AG08396 (cell line): ENCODE measurements at places on chromosomes 1 and 21.

- no peak for DNase-seq
Observed at GRCh38 chr1:111768023-111768422, 12.3 kb downstream of the DDX20 start.

DNA sequence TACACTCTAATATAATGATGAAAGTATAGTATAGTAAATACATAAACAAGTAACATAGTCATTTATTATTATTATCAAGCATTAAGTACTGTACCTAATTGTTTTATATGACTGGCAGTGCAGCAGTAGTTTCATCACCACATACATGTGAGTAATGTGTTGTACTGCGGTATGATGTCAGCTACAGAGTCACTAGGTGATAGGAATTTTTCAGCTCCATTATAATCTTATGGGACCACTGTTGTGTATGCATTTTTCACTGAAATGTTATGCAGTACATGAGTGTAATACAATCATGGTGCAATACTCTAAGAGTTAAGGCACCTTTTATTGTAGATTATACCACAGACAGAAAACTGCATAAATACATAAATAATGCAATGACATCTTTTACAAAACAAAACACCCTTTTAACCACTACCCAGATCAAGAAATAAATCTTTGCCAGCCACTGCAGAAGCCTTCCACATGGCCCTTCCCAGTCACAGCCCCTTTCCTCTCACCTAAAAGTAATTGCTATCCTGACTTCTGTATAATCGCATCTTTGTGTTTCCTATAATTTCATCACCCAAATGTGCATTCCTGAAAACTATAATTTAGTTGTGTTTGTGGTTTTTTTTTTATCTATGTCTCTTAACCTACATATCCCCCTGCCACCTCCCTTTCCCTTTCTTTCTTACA lies 16.3 kb downstream of the ABCD3 start:
- no peak for DNase-seq

DNA sequence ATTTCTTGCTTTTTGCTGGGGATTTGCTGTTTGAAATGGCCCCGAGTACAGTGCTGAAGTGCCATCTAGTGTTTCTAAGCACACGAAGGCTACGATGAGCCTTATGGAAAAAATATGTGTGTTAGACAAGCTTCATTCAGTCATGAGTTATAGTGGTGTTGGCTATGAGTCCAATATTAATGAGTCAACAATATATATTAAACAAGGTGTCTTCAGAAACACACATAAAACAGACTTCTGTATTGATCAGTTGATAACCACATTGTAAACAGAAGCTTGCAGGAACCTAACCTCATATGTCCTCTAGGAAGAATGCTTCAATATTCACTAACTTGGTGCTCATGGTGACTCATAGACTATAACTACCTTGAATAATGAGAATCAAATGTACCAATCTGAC lies 1.7 kb upstream of the GJB5 start:
- DNase-seq: no peak

DNA sequence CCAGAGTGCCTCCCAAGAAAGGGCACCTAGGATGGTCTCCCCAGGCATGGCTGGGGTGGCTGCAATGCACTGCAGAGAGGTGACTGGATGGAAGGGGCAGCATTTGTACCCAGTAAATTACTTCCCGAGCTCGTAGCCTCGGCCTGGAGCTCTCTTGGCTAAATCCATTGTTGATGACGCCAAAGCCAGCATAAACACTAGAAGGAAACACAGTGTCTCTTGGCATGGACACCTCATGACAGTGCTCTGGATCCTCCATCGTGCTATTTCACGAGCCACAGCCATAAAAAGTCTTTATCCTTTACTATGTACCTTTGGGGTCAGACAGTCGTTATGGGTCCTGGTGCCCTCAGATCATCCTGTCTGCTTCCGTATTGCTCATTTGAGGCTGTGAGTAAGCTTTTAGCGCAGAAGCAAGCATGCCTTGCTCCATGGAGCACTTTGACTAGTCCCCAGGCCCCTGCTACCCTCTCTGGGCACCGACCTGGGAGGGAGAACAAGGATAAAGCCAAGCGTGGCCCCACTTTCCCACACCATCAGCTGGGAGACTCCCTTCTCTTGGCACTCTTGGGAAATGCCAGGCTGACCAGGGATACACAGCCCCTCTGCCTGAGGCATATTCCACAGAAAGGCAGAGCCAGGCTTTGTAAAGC lies 10.3 kb upstream of the PRELP start:
- no peak for DNase-seq

GRCh38 chr1:157505481-157506272 lies 46.6 kb downstream of the FCRL5 start:
- DNase-seq: peak; percentile 73

DNA sequence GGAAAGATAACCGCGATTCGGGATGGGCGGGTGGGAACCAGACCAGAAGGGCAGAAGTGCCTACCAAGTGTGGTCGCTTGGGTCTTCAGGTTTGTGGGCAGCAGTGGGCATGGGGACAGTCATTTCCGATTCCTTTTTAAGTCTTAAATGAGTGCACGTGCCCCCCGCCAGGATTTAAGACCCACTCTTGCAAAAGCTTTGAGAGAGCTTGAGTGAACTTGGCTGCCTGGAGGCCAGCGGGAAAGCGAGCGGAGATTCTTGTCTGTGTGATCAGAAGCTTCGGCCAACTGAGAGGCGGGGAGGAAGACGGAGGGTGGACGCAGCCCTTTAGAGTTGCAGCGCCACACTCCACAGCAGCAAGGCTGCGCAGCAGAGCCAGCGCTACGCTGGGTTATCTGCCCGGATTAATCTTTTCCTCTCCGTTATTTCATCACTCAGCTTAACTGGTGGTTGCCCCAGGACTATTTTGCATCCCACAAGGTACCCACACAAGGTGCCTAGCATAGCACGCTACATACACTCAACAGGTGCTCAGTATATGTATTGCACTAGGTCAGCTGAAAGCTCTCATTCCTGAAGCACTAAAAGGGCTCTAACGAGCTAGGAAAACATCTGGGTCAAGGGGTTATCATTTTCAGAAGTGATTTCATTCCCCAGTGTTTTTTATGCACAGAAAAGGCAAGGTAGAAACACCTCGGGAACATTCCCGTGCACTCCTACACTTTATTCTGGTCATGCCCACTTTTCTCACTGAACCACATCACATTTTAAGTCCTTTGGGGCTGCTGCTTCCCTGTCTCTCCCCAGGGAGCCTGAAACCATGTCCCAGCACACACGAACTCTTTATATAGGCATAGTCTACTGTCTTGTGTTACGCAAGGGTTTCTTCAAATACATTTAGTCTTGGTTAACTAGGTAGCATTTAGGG lies 1.5 kb upstream of the BATF3 start:
- DNase-seq: peak; percentile 54

- DNase-seq: no peak
Observed at GRCh38 chr1:199135901-199136300, 497.1 kb downstream of the PTPRC start.

DNA sequence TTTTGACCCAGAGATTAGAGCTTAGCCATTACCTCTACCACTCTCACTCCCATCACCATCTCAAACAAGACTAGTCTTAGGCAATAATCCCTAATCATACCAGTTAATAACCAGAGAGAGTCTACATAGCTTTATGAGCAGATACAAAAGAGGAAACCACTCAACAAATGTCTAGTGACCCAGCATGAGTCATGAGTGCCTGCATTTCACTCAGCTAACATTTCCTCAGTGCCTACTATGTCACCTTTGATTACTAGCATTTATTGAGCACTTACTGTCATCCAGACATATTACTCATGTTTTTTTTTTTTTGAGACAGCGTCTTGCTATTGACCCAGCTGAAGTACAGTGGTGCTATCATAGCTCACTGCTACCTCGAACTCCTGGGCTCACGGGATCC lies 35.9 kb upstream of the GALNT2 start:
- no peak for DNase-seq

GRCh38 chr1:156922986-156923669 lies 2.7 kb downstream of the LRRC71 start:
- no peak for DNase-seq

- peak; percentile 86 for DNase-seq
Observed at GRCh38 chr1:15758953-15759661, 512 bp downstream of the FBLIM1 start.

GRCh38 chr1:24142546-24143534 lies at the start of gene IL22RA1:
TSS of gene IL22RA1 (minus strand) at chr1:24143140. CDS start at chr1:24143082, 58 bp downstream.
- DNase-seq: peak; percentile 47

DNA sequence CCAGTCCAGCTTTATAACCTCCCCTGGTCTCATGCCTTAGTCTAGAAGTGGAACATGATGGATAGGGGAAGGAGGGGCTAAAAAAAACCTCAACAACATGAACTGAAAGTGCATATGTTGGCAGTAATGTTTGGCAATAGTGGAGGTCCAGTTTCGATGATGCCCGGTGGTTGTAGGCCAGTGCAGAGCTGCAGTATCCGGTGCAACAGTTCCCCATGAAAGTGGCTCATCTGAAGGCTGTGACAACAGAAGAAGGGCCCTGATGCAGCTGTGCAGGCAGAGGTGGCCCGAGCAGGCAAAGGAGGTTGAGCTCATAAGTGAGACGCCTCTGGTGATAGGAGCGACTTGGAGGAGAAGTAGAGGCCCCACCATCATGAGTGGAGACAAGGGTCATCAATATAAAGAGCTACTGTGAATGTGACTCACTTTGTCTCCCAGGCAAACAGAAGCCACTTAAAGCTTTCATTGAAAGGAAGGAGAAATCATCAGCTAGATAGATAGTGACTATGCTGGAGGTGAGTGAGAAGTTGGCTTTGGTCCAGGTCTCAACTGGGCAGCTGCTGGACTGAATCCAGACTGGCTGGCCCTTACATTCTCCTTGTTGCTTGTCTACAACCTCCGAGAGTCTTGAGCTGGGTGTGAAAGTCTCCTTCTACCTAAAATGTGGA lies 10.2 kb upstream of the CREG1 start:
- DNase-seq: no peak
